ENCODE measurements at places on chromosomes 1 and 21.

- no peak for DNase-seq
These were observed 35.0 kb upstream of the RAP1GAP start for GRCh38 chr1:21704145-21704544.

GRCh38 chr1:178266619-178267066 is 172.7 kb downstream of the RASAL2 start:
- no peak for DNase-seq

DNA sequence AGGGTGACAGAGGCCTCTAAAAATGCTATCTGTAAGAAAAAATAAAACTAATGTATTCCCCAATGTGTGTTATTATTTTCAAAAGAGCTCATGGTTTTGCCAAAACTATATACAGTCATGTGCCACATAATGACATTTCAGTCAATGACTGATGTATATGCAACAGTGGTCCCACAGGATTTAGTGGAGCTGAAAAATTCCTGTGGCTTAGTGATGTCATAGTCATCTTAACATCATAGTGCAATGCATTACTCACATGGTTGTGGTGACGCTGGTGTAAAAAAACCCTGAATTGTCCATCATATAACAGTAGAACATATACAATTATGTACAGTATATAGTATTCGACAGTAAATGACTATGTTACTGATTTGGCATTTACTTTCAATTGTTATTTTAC is 172.4 kb downstream of the CACNA1E start:
- no peak for DNase-seq

DNA sequence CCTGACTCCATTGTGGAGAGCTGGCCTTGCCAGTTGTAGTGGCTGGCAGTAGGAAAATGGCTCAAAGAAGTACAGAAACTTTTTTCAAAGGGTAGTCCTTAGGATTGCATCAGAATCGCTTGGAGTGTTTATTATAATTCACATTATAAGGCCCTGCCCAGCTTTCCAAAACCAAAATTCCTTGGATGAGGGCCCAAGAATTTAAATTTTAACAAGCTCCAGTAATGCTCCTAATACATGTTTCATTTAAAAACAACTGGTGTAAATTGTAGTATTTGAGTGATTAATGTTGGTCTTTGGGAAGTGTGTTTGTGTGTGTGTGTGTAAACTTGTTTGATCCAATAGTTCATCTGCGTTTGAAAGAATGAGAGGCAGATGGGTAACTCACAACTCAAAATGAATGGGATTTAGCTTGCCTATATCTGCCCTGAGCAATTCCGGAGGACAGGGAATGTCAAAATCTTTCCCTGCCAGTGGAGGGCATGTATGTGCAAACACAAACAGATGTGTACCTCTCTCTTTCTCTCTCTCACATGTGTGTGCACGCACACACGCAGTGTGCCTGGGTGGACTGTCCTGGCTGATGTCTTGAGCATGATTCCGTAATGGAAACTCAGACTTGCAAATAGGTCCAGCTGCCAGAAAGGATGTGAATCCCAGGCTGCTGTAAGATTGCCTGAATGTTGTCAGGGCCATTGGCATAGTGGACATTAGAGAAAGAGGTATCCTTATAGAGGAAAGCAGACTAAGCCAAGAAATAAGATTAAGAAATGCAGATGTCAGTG is 293.1 kb downstream of the LMX1A start:
- no peak for DNase-seq

- DNase-seq, result no peak
These were observed 7.9 kb upstream of the EDN2 start for GRCh38 chr1:41492341-41492848.

- no peak for DNase-seq
These were observed 66.6 kb downstream of the SPATA6 start for GRCh38 chr1:48405400-48405799.

DNA sequence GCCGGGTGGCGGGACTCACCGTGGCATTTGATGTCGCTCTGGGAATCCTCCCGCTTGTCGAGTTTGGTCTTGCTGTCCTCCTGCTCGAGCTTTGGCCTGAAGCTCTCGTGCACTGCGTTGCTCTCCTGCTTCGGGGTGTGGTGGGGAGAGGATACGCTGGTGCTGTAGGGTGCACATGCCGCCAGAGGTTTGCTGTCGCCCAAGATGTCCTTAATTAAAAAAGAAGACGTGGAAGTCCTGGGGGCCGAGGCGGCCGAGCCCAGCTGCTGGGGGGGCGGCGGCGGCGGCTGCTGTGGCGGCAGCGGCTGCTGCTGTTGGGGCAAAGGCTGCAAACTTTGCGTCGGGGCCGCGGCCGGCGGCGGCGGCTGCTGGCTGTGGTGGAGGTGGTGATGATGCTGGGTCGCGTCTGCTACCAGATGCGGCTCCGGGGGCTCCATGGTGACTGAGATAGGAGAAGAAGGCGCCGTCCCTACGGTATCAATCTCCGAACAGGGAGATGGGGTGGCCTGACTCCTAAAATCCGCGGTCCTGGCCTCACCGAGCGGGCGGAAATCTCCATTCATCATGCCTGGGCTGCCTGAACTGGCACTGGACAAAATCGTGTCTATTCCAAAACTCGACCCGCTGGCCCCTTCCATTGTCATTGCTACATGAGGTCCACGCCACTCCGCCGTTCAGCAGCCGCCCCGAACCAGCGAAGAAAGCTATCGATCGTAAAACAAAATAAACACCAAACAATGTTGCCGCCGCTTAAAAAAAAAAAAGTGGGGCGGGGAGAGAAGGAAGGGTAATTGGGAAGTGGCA is at the start of gene BARHL2:
Gene BARHL2 (minus strand): TSS at position 751 of the 804 bp plus-strand sequence. CDS start 107 bp downstream, at position 644.
- no peak for DNase-seq

DNA sequence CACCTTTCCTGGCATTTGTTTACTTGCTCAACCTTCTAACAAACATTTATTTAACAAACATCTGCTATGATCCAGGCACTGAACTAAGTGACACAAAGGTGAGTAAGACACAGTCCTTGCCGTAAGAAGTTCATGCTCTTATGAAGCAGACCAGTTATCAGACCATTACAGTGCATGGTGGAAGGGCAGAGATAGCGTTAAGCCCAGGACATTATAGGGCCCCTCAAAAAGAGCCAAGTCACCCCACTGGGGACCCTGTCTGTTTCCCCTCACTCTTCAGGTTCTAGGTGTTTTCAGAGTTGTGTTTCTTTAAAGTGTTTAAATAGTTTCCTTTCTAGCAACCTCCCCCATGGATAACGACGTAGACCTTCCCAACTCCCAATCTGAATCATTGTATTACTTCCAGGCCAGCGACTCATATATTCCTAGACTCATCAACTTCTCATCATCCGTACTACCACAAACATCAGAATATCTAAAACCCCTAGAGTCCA is 39.3 kb downstream of the TCP10L start:
- no peak for DNase-seq

GRCh38 chr1:178724728-178725465 is at the start of gene RALGPS2:
RALGPS2 (plus strand) TSS chr1:178725244; CDS start chr1:178776765, 51,521 bp downstream.
- peak; percentile 33 for DNase-seq

DNA sequence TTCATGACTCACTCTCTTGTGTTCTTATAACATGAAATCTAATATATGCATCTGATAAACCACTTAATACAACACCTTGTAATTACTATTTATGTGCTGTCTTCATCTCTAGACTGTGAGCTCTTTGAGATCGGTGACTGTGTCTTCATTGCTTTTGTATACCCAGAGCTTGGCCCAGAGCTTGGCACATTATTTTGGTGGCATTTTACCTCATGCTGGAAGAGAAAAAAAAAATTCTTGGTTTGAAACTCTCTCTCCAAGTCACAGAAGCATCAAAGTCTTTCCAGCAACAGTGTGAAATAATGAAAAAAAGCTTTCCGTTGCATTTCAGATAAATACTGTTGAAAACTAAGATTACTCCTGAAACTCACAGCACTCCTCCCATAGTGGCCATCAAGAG is 451.6 kb downstream of the NUF2 start:
- no peak for DNase-seq

DNA sequence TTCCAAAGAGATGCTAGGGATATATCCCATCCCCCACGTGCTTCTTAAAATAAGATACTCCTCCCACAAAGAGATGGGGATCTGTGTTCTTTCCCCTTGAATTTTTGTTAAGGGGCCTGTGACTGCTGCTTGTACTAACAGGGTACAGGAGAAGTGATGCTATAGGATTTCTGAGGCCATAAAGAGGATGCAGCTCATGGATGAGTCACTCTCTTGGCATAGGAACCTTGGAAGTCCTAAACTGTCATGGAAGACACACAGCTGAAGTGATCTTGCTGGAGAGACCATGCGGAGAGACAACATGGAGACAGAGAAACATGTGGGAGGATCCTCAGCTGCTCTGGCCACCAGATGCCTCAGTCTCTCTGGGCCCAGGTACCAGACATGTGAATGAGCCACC is 157.2 kb downstream of the S1PR1 start:
- no peak for DNase-seq

GRCh38 chr21:32768530-32768929 is 3.0 kb downstream of the PAXBP1 start:
- no peak for DNase-seq

GRCh38 chr1:85202092-85202863 is 1.5 kb upstream of the SYDE2 start:
- no peak for DNase-seq

- no peak for DNase-seq
These were observed 61.8 kb downstream of the EXTL2 start for GRCh38 chr1:100832694-100833428.

- no peak for DNase-seq
These were observed 34.1 kb upstream of the SUCO start for GRCh38 chr1:172498857-172499256.

DNA sequence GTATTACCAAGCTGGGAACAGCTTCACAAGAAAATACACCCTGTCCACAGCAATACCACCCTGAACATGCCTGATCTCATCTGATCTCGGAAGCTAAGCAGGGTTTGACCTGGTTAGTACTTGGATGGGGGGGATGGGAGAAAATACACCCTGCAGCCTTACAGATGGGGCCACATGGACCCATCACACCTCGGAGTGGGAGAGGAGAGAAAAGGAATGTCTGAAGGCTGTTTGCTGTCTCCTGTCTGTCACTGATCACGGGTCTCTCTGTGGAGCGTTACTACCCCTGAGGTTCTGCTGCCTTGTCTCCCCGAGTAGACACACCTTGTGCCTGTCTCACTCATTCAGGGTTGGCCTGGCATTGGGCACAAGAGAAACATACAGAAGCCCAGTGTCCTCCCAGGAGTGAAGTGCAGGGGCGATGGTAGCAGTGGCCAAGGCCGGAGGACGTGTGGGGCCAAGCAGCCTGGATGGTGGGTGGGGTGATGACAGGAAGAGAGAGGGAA is 48.0 kb downstream of the TEX35 start:
- DNase-seq, result no peak

DNA sequence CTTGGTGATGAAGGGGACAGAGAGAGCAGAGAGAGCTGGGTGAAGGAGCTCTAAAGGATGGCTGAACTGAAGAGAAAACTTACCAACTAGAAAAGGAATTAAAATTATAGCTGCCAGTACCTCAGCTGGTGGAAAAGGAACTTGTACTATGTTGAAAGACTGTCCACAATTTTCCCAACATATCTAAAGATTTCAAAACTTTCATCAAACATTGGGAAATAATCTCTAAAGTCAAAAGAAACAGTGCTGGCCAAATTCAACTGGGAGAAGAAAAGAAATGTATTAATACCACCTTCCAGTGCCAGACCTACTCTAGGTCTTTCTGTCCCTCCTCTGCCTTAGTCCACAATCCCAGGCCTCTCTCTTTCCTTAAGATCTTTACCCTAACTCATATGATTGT is 6.1 kb downstream of the SMG5 start:
- DNase-seq, result no peak

- no peak for DNase-seq
These were observed 1.3 kb downstream of the AGO3 start for GRCh38 chr1:35932158-35932636.

DNA sequence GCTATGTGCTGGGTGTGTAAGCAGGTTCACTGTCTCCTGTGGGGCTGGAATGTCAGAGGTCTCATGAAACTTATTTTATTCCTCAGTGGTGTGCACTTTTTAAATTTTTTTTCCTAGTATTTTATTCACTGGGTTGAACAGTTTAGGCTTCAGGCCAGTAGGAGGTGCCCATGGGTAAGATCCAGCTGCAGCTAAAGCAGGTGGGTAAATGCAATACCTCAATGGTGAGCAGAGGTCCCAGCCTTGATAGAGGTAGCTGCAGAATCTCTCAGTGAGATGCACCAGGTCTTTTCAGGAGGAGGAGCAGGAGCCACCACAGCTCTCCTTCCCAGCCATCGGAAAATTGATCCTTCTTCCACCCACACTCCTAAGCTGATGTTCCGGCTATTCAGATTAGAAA is 12.6 kb upstream of the OR6N2 start:
- DNase-seq, result no peak

- no peak for DNase-seq
These were observed at the start of gene CAPN9 for GRCh38 chr1:230747127-230747730. CAPN9 (plus strand) TSS chr1:230747388; CDS start chr1:230747497, 109 bp downstream.

- DNase-seq, result no peak
These were observed 38.8 kb downstream of the NGF start for GRCh38 chr1:115299266-115299665.

- DNase-seq, result no peak
These were observed 39.0 kb upstream of the LMX1A start for GRCh38 chr1:165395478-165395877.

DNA sequence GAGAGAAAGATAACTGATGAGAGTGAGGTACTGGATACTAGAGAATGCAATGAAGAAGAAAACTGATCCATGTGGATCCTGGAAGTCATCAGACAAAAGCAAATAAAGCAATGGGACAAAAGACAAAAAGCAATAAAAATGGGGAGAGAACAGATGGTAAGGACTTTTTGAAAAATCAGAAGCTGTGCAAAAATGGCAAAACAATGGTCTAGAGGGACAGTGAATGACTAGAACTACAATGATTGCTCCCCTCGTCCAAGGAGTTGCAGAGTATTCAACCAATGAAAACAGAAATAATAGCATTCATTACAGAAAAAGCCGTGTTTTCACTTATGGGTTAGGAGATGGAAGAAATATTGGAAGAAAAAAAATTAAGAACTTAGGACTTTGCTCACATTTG is 18.5 kb downstream of the LUZP1 start:
- DNase-seq, result no peak

DNA sequence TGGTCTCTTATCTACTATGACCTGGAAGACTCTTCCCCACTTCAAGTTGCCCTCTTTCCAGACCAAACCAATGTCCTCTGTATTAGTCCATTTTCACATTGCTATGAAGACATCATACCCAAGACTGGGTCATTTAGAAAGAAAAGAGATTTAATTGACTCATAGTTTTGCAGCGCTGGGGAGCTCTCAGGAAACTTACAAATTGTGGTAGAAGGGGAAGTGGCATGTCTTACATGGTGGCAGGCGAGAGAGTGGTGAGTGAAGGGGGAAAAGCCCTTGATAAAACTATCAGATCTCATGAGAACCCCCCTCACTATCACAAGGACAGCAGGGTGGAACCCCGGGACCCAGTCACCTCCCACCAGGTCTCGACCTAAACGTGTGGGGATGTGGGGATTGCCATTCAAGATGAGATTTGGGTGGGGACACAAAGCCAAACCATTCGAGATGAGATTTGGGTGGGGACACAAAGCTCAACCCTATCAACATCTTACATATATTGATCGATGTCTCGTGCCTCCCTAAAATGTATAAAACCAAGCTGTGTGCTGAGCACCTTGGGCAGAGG is 14.2 kb upstream of the AGPAT3 start:
- DNase-seq, result no peak
